Retinal pigment epithelial cell (primary cell): ENCODE measurements at places on chromosomes 11 and 22.

DNA sequence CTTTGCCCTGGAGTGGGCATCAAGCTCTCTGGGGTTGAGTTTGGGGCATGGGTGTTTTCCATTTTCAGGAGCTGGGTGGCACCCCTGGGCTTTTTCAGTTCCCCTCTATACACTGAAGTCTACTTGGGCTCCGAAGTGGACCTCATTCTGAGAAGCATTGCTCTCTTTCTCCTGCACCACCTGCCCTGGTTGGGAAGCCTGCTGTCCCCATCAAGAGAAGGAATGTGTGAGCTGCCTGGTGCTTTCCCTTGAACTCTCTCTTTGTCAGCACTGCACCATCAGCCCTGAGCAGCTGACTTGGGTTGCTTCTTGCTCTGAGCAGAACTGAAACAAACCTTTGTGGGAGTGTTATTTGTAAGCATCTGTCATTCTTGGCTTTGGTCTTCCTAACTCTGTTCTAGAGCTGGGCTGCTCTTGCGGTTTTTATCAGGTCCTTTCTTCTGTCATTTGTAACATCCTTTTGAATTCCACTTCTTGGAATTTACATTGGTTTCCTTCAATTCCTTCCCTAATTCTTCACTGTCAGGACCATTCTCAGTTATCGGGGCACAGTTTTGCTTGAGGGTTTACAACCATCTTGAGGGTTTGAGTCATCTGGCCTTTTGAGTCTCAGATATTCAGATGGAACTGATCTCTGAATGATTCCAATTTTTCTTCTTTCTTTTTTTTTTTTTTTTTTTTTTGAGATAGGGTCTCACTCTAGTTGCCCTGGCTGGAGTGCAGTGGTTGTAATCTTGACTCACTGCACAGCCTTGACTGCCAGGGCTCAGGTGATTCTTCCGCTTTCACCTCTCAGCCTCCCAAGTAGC, 20.5 kb downstream of the UBE2L3 start:
- no peak for DNase-seq

- no peak for DNase-seq
Measured at GRCh38 chr11:133235381-133235780, 296.9 kb downstream of the OPCML start.

DNA sequence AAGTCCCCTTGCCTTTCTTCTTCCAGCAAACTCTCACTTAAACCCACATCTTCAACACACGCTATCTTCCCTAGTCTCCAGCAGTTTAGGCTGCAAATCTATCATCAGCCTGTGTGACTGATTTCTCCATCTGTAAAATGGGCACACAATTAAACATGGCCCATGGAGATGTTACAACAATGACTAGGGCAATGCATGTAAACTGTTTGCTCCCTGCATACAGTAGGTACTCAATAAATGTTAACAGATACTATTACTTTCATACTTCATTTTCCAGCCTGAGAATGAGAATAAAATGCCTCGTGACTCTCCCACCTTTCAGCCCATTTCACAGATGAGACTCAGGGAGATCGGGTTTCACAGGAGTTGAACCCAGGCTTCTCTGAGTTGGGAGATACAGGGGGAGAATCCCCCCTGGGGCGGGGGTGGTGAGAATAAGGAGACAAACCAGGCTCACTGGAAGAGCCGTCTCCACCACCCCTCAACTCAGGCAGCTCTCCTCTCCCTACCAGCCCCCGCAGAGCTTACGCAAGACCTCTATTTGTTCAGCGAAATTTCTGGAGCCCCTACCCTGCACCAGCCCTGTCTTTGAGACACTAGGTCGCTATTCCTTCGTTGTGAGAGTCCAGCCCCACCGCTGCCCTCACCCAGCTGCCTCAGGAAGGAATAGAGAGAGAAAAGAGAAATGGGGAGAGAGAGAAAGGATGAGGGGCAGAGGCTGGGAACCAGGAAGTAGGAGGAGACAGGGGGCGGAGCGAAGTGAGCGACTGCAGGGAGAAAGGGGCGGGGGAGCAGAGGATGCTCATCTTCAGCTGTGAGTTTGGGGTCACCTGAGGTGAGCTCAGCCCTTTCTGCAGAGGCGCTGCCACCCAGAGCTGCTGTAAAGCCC, 42.1 kb upstream of the KLHL35 start:
- no peak for DNase-seq

DNA sequence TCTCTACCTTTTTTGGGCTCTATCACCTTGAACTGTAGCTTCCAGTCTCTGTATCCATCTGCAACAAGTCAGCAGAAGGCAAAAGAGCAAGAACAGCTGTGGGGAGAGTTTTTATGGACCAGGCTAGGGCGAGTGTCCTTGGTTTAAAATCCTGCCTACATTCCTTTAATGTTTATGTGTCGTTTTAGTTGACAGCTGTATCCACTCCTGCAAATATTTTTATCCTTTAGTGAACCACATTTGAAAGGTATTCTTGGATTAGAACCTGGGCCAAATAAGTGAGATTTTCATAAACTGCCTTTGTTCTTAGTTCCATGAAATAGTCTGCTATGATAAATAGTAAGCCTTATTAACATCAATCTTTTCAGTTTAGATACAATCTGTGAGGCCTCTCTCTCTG, 712.2 kb downstream of the ETS1 start:
- DNase-seq: no peak
